Hematopoietic multipotent progenitor cell treated with erythropoietin and hydrocortisone succinate and interleukin-3 and kit ligand, for 15 days (in vitro differentiated cells): ENCODE measurements at places on chromosomes 3 and 15.

DNA sequence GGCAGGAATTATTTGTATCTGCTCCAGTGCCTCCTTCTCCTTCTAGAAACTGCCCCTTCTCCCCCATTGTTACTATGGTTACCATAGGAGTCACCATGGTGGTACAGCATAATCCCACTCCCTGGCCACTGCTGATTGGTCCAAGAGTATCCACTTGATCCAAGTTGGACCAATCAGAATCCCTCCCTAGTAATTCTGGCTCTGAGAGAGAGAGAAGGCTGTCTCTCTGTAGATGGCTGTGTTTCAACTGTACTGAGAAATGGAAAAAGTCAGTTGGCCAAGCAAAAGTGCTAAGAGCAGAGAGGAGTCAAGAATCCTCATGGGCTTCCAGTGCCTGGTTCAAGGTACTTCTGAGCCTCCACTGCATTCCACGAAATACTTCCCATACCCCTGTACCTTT lies 120.6 kb upstream of the SPATA12 start:
- DNase-seq = no peak

GRCh38 chr15:78047761-78048627 lies 29.5 kb downstream of the TBC1D2B start:
- no peak for DNase-seq

GRCh38 chr15:32057876-32058425 lies 27.6 kb downstream of the CHRNA7 start:
- DNase-seq = no peak

DNA sequence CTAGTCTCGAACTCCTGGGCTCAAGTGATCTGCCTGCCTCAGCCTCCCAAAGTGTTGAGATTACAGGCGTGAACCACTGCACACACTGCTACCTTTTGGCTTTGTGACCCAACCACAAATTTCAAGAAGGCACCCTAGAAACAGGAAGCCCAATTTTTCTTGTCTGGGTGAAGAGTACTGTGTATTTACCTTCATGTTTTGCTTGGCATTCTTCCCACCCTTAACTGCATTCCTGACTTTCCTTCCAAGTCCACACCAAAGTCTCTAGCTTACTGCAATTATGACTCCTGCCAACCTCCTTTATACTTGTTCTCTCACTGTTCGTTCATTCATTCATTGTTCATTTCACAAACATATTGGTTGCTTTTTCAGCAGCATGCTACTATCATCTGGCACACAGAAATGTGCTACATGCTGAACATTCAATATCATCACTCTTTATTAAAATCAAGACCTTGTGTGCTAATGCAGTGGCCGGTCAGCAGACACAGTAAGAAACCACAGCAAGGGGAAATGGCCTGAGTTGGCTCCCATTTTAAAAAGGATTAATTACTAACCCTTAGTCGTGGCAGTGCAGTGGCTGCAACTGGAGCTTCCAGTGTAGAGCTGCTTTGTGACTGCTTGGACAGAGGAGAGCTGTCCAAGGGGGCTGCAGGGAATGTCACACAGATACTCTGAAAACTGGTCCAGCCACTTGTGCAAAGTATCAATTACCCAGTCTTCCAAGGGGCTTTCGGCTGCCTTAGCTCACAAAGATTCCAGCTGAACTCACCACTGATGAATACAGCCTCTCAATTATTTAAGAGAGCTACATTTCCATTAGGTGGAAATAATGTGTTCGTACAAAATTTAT lies 94.0 kb downstream of the ETFA start:
- DNase-seq = no peak

- DNase-seq = no peak
These were observed 314.6 kb upstream of the STT3B start for GRCh38 chr3:31218082-31218481.

- DNase-seq = peak; percentile 24
These were observed 24.9 kb upstream of the GATM start for GRCh38 chr15:45402955-45403877.

DNA sequence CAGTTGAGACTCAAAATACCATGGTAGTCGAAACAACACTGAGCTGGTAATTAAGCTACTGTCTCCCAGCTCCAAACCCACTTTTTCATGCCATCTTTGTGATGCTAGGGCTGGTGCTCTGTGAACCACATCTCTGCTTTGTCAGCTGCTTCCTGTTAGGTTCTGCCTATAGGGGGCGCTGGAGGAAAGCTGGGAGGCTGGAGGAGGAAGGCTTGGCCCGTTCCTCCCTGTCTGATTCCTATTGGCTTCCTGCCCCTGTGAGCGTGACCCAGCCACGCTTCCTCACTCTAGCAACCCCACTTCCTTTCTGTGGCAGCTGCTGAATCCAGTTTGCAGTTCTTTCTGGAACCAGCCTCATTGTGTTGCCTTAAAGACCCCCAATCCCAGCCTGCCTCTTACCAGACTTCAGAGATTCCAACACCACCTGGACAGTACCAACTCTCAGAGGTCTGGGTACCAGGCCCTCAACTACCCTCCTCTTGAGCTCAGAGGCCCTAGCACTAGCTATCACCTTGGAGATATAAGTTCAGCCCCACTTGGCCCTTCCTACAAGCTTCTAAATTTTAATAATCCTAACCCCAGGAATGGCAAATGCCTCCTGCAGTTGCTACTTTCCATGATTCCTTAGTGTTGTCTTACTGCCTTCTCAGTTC lies 120.9 kb downstream of the ERC2 start:
- peak; percentile 14 for DNase-seq

DNA sequence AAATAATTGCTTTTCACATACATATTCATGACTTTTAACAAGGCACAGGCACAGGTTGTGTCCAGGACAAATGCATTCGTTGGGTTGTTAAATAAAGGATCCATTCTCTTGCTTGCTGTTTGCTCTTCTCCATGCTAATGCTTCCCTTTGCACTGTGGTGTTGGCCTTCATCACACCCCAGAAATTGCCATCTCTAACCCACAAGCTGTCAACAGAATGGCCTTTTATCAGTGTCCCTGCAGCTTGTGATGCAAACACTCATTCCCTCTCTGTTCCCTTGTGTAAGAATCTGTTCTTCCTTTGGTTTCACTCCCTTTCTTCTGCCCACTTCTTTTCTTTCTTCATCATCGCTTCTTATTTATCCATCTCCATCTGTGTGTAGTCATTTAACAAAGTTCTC lies 72.2 kb downstream of the SLC7A14 start:
- DNase-seq = no peak

- no peak for DNase-seq
These were observed 17.9 kb upstream of the ADIPOQ start for GRCh38 chr3:186824430-186825139.

DNA sequence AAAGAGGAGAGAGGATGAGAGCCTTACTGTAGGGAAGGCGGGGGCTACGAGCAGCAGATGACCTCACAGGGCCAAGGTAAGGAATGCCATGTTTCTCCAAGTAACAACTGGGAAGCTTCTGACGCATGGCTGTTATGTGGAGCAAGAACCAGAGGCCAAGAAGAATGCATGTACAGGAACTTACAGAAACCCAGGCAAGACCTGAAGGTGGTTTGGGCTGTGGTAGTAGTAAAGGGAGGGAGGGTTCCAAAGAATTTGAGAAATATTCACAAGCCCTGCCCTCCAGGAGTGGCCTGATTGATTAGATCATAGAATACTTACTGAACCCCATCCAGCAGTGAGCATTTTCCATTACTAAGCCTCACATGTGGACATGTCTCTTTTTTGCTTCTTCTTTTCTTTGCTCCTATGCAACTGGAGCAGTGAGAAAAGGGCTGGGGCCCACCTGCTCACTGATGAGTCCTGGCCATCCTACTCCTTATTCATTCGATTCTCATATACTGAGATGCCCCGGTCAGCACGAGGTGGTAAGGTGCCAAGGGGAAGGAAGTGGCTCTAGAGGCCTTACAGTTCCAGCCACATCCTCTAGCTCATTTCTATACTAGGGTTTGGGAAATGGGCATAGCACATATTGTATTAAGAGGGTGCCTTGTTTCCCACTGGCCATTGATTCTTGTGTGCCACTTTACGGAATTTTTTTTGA lies 8.3 kb upstream of the SLC12A8 start:
- DNase-seq = no peak

DNA sequence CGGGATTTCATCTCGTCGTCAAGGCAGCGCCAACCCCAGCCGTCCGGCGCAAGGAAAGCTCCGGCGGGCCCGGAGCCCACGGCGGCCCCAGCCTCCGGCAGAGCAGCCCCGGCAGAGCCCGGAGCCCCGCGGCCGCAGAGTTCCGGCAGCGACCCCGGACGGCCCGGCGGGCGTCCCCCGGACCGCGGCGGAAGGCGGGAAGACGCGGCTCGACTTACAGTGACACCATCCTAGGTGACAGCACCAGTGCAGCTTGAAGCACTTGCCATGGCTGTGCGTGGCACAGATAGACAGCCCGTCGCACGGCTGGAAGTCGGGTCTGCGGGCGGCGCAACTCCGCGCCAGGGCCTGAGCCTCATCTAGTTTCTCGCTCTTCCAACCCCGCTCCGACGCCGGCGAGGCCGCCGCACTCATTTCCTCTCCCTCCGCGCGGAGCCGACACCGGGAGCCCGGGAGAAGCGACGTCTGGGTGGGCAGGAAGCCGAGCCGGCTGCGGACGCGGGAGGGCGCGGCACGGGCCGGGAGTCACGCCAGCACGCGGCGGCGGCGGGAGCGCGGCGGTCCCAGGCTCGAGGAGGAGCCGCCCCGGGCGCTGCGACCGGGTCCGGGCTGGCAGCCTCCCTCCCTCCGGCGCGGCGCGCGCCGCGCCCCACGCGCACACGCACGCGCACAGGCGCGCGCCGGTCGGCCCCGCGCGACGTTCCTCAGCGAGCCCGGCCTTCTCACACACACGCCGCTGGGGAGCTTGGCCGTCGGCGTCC lies at the start of gene C3orf70:
Gene C3orf70, minus strand, starts transcription at position 651 of the 761 bp plus-strand sequence. Its CDS starts 237 bp downstream, at position 414.
- DNase-seq = no peak

GRCh38 chr3:27467545-27467944 lies 16.6 kb downstream of the SLC4A7 start:
- DNase-seq = peak; percentile 7

GRCh38 chr3:50304601-50305000 lies 1.2 kb upstream of the HYAL1 start:
- DNase-seq = no peak

GRCh38 chr3:126888186-126888760 lies 94.6 kb upstream of the PLXNA1 start:
- no peak for DNase-seq

GRCh38 chr15:56971571-56971970 lies 53.1 kb downstream of the TCF12 start:
- no peak for DNase-seq

DNA sequence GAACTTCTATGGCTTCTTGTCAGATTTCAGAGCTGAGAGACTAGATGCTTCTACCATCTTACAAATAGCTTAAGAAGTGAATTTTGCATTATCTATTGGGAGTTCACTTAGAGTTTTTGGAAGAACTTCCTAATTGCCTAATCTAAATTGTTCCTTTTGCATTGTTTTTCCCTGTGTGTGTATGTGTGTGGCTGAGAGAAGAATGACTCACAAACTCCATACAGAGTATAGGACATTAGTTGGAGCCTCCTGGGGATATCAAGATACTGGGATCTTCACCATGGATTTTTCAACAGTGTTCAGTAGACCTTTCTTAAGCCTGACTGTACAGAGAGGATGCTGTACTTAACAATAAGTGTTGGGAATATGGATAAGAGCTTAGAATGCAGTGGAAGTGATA lies 10.9 kb downstream of the TLNRD1 start:
- no peak for DNase-seq

- DNase-seq = no peak
These were observed 33.7 kb downstream of the DNAH1 start for GRCh38 chr3:52349611-52350395.

- DNase-seq = no peak
These were observed 102.4 kb downstream of the RAB11A start for GRCh38 chr15:65971741-65971995.

- DNase-seq = no peak
These were observed 144.0 kb downstream of the CHSY1 start for GRCh38 chr15:101107625-101108460.

- no peak for DNase-seq
These were observed 149.3 kb upstream of the TGFBR2 start for GRCh38 chr3:30457081-30457480.

- DNase-seq = no peak
These were observed 99.9 kb upstream of the GAP43 start for GRCh38 chr3:115523458-115523857.

DNA sequence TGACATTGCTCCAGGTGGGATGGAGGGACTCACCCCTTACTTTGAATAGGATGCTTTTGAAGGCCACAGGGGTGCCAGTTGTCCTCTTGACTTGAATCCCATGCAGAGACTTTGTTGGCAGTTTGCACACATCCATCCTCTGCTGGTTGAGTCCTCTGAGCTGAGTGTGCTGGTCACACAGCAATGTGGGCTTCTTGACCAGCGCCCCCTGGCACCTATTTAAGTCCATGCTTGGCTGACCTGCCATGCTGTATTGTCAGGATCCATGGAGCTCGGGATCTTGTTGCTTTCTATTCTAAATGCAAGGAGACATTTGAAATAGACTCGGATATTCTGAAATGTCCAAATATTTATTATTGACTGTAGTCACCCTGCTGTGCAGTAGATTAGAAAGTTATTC lies 19.8 kb downstream of the RAB7A start:
- DNase-seq = no peak

DNA sequence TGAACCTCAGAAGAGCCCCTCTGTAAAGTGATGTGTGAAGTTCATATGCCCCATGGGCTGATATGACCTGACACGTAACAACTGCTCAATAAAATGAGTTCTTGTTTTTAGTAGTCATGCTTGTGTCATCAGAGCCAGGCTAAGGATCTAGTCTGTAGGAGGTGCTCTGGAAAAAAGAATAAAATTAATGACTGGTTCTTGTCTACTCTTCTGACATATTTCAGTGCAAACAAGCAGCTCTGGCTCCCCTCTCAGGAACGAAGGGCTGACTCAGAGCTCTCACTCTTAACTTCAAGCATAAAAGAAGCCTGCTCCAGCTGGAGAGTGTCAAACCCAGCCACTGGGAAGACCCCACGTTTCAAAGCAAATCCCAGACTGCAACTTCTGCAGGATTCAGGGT lies 77.0 kb downstream of the LRIG1 start:
- no peak for DNase-seq

DNA sequence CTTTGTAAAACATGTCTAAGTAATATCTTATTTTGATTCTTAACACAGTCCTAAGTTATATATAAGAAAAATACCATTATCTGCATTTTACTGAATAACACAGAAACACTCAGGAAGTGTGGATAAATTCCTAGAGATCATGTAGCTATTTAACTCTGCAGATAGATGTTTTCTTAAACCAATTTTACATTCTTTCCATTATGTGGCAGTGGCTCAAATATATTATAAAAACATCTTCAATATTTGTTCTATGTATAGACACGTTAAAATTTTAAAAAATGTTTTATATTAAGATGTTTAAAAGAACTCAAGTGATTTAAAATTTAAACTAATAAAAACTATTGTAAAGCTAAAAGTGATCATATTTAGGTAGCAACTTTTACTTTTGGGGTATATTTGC lies 683.8 kb downstream of the DIPK2A start:
- no peak for DNase-seq

- DNase-seq = no peak
These were observed 2.4 kb downstream of the ANAPC13 start for GRCh38 chr3:134483195-134483900.

- peak; percentile 9 for DNase-seq
These were observed 793 bp downstream of the PCOLCE2 start for GRCh38 chr3:142888099-142888480.
